ENCODE measurements at places on chromosomes 16 and 17. TPM values are rescaled to one million over a fixed set of nuclear protein-coding genes. Genes with fewer than 3 reads are reported as not detected.

DNA sequence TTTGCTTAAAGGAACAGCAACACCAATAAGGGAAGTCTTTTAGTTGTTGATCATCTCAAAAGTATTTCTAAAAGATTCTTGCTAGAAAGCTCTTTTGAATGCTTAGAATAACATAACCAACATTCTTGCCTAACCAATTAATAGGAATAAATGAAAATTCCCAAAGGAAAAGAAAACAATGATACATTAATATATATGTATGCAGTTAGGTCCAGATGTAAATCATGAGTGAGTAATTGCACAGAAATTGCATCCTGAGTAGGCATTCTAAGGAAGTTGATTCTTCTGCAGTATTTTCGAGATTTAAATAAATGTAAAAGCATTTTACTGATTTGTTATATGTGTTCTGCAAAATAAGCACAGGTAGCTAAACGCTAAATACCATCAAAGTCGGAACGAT is 22.1 kb downstream of the COX10 start:
- no peak for DNase-seq

DNA sequence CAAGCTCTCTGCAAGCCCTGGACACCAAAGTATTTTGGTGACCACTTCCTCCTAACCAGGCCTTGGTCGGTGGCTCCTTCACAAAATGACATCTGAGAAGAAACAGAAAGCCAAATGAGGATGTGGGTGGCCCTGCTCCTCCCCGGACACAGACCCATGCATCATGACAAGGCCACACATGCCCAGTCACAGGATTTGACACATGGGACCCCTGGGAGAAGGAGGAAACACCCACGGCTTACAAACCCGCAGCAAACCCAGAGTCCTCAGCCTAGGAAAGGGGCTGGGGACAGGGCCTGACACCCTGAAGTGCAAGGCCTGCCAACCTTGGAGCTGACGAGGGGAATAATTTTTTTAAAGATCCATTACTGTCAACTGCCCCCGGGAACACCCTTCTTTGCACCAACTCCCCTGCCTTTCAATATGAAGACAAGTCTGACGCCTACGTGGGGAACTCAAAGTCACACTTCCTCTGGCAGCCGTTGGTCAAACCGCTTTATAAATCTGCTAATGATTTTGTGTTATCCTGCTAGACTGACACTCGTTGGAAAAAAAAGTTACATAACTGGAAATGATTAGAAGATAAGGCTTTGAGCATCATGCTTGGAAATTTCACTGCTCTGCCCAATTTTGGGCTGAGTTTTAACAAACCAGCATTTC is 41.3 kb downstream of the GAS7 start:
- DNase-seq, result no peak

DNA sequence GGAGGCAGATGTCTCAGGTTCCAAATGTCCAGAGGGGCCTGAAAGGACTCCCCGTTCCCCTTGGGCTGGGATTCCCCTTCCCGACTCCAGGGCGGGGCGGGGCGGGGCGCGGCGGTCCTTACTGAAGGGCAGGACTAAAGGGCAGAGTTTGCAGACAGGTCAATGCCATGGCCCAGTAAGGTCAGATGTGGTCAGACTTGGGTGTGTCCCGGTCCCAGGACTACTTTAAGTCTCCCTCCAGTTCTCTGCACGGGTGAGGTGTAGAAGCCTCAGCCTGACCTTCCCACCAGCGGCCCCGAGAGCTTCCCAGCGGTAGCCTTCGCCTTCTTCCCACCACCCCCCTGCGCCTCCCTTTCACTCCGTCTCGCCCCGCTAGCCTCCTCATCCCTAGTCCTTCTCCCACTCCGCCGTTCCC is 532 bp downstream of the KDM6B start:
- no peak for DNase-seq

DNA sequence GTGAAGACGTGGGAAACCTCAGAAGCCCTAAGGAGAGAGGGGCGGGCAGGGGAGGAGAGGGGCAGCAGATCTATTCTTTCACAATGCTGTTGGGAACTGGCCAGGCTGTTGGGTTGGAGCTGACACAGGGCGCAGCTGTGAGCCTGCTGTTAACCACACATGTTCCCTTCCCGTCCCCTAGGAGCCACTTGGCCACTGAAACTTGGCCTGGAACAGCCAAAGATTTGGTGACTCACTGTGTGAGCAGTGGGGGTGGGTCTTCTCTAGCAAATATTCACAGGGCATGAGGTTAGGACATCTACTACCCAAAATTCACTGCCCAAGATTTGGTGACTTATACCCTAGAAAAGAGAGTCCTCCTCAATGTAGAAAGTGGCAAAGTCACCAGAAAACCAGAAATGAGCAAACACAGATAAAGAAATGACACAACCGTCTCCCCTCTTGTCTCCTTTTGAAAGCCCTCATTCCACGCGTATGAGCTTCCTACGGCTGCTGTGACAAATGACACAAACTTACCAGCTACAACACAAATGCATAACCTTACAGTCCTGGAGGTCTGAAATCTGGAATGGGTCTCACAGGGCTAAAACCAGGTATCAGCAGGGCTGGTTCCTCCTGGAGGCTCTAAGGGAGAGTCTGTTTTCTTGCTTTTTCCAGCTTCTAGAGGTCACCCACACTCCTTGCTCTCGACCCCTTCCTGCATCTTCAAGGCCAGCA is 6.3 kb downstream of the TBC1D16 start:
- peak; percentile 85 for DNase-seq

GRCh38 chr16:81189100-81189664 is 49.3 kb upstream of the BCO1 start:
- peak; percentile 76 for DNase-seq

DNA sequence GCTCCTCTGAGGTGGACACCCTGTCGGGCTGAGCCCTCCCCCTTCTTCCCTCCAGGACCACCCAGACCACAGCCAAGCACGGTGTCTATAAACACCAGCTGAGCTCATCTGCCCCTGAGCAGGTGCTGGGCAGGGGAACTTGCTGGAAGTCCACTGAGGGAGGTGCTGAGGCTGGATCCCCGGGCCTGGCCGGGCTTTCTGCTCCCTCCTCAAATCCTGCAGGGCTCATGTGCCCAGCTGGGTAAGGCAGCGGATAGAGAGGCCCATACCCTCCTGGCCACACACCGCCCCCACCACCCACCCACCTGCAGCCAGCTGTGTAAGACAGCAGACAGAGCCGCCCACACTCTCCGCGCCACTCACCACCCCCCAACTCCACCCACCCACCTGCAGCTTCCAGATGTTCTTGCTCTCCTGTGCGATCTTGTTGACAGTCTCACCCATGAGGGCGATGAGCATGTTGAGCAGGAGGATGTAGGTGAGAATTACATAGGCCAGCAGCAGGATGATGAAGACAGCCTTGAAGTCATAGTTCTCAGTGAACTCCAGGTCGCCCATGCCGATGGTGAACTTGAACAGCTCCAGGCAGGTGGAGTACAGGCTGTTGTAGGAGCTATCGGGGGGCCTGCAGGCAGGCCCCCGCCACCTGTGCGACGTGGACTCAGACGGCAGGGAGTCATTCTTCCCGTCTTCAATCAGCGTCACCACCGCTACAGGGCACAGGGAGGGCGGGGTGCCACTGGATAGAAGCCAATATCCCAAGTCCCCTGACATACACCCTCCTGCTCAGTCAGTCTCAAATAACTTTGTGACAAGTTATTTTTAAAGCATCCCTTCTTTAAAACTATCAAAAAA is 15.9 kb upstream of the TRPV3 start:
- no peak for DNase-seq

NQO1 gene
- total RNA-seq, result 31.3 TPM

CRYM gene
- total RNA-seq, result 11.5 TPM

NLRC5 gene
- total RNA-seq, result 50.1 TPM
